ENCODE measurements at places on chromosomes 1 and 21.
A peak's percentile ranks its signal among the peaks of the same experiment; 100 is the strongest.

GRCh38 chr1:26094677-26095383 is 16.8 kb upstream of the PDIK1L start:
- peak; percentile 55 for DNase-seq

DNA sequence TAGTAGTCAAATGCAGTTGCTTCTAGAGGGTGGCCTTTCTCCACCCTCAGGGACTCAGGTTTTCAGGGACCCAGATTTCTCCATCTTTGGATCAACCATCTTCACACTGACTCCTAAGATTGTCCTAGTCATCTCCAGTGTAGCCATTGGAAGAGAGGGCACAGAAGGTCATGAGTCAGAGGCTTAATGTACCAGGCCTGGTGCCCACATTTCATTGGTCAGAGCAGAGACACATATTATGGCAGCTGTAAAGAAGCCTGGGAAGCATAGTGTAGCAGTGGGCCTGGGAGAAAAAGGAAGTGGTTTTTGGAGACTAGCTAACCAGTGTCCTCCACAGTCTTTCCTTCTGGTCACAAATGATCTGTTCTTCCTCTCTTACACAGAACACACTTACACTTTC is 122.5 kb downstream of the GIPC2 start:
- no peak for DNase-seq

DNA sequence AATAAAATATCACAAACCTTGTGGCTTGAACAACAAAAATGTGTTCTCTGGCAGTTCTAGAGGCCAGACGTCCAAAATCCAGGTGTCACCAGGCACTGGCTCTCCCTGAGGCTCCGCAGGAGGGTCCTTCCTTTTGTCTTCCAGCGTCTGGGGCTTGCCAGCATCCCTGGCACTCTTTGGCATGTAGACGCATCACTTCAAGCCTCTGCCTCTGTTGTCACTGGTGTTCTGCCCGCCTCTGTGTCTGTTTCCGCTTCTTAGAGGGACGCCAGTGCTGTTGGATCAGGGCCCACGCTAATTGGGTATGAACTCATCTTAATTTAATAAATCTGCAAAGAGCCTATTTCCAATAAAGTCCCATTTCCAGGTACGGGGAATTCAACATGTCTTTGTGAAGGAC is 273.7 kb upstream of the C1orf174 start:
- DNase-seq: no peak

- no peak for DNase-seq
Measured at GRCh38 chr1:54865238-54866073, 21.5 kb downstream of the DHCR24 start.

DNA sequence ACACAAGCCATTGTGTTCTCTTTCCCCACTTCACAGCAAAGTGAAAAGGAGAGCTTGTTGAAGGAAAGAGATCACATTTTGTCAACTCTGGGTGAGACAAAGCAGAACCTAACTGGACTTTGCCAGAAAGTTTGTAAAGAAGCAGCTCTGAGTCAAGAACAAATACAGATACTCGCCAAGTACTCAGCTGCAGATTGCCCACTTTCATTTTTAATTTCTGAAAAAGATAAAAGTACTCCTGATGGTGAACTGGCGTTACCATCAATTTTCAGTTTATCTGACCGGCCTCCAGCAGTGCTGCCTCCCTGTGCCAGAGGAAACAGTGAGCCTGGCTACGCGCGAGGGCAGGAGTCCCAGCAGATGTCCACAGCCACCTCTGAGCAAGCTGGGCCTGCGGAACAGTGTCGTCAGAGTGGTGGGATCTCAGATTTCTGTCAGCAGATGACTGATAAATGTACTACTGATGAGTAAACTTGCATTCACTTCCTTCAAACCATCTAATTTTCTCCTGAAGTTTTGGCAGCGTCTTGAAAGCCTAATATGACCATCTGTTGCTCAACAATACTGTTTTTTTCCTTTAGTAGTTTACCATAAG is 43.7 kb downstream of the BACH1 start:
- no peak for DNase-seq

DNA sequence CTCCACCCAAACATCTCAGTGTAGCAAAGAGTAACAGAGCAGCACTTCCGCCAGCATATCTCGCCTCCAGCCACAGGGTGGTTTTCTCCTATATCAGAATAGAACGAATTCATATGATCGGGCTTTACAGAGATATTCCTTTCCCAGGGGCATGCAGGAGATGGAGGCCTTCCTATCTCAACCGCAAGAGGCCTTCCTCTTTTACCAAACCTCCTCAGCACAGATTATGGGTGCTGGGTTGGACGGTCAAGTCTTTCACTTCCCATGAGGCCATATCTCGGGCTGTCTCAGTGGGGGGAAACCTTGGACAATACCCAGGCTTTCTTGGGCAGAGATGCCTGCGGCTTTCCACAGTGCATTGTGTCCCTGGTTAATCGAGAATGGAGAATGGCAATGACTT is 65.8 kb downstream of the OVGP1 start:
- DNase-seq: no peak

- DNase-seq: no peak
Measured at GRCh38 chr1:205301205-205301821, 20.2 kb downstream of the NUAK2 start.

DNA sequence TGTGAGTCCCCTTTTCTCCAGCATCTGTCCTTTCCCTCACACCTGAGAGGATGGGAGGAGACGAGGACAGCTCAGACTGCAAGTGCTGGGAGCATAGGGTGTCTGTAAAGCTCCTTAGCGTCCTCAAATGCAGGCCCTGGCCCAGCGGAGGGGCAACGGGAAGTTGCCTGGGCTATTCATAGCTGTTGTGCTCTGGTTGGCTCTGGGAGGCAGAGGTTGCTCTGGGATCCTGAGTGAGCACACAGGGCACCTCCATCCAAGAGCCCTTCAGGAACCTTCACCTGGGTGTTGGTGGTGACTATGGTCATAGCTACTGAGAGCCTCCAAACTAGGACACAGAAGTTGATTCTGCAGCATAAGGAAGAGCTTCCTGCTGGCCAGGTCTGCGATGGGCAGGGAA is 2.6 kb downstream of the PADI1 start:
- no peak for DNase-seq

GRCh38 chr1:232873931-232874330 is 68.7 kb downstream of the MAP10 start:
- no peak for DNase-seq

DNA sequence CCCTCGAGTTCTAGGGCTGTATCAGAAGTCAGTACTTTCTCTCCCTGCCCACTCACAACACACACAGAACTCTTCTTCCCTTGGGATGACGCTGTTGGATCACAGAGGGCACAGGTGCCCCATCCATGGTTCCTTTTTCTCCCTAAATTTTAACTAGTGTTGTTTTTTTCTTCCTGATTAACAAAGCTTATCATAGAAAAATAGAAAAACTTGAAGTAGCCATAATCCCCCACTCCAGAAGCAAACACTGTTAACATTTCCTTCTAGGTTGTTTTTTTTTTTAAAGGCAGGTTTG is 27.5 kb downstream of the NAV1 start:
- no peak for DNase-seq

- DNase-seq: no peak
Measured at GRCh38 chr1:155650231-155650757, 38.3 kb downstream of the YY1AP1 start.

GRCh38 chr1:217462159-217462558 is 168.7 kb downstream of the GPATCH2 start:
- DNase-seq: no peak

- DNase-seq: no peak
Measured at GRCh38 chr1:7380712-7381111, 390.4 kb upstream of the VAMP3 start.

GRCh38 chr1:224744521-224744920 is 128.4 kb downstream of the CNIH3 start:
- no peak for DNase-seq

GRCh38 chr1:217626321-217626720 is 4.6 kb downstream of the GPATCH2 start:
- DNase-seq: no peak

DNA sequence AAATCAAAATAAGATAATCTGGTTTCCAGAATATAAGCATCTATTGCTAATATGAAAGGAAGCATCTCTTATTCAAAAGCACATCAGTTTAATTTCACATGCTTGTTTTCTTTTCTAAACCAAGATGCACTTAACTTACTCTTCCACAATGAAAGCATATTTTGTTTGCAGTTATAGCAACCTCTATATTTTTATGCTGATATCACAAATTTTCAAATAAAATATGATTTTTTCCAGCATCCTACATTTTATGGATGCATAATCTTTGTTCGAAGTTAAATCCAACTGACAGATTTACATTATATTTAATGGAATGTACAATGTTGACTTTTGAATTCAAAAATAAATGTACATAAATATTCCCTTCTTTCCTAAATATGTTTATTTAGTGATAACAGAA is 978.3 kb upstream of the B3GALT2 start:
- no peak for DNase-seq

DNA sequence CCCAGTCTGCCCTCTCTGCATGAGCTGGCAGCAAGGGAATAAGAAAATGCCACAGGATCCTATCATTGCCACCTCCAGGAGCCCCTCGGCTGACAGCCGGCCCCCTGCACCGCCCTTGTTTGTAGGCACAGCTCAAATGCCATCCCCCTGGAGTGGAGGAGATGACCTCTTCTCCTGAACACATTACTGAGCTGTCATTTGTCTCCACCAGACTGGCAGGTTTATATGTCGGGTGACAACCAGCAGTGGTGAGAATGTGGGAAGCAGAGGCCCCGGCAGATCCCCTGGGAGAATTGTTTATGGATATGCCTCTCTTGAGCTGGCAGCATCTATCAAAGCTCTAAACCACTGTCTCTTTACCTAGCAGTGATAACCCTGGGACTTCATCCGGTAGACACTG is 135.4 kb upstream of the FMN2 start:
- DNase-seq: no peak

DNA sequence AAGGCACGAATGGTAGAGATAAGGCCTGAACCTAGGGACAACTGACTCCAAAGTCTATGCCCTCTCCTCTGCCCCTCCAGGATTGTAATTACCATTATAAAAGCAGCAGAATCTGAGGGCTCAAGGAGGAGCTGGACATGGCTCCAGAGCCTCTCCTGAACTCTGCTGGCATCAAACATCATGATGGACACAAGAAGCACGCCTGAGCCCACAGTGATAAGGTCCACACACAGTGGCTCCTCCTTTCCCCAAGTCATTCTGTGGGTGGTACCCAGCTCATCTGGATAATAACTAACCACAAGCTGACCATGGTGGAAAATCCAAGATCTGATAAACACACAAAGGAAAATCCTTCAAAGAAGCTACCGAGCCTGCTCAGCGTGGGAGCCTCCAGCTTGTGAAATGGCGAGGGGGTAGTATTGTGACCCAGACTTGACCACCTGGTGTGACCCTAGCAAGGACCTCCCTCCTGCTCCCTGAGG is 85.2 kb downstream of the HIVEP3 start:
- DNase-seq: no peak

DNA sequence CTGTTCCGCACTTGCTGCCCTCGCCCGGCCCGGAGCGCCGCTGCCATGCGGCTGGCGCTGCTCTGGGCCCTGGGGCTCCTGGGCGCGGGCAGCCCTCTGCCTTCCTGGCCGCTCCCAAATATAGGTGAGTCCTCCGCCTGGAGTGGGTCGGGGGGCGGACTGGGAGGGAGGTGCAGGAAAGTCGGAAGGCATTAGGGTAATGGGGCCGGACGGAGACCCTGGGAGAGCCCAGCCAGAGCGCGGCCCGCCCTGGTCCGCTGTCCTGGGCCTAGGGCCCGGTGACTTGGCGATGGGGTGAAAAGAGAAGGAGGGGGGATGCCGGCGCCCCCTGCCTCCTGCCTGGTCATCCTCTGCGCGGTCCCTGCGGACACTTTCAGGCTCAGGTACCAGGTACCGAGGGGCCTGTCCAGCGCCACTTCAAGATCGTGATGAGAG is 243 bp downstream of the ADAM15 start:
- no peak for DNase-seq

DNA sequence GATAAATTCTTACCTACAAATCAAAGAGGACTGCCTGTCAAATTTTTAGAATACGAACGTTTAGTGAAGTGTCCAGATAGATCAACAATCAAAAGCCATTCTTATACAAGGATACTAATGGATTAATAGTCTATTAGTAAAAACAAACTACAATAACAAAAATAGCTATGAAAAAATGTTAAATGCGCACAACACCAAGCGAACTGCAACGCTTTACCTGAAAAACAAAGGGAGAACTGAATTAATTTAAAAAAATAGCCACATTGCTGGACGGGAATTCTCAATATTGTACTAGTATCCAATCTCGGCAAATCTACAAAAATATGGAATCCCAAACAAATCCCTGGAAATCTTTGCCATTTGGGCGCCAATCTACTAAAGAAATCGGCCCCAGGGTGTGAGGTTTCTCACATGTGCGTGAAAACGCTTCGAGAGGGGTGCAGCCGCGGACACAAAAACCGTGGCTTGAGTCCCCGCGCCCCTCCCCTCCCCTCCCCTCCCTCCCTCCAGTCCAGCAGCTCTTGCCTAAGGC is 55.6 kb downstream of the TRAF5 start:
- DNase-seq: peak; percentile 36

DNA sequence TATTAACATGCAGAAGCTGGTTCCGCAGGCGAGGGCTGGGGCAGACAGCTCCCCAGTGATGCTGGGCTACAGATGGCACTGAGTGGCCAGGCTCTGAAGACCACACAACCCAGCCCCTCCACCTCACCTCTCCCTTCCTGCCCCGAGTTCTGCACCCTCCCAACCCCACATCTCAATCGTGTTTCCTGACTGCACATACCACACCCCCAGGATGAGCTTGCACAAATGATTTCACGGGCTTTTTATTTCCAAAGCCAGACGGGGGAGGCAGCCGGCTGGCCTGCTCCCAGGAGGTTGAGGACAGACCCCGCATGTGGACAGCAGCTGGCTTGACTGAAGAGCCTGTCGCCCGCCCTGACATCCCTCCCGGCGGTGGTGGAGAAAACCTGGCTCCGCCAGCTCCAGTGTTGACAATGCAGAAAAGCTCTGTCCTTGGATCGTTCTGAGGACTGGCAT is 21.4 kb upstream of the ALDH4A1 start:
- peak; percentile 42 for DNase-seq

DNA sequence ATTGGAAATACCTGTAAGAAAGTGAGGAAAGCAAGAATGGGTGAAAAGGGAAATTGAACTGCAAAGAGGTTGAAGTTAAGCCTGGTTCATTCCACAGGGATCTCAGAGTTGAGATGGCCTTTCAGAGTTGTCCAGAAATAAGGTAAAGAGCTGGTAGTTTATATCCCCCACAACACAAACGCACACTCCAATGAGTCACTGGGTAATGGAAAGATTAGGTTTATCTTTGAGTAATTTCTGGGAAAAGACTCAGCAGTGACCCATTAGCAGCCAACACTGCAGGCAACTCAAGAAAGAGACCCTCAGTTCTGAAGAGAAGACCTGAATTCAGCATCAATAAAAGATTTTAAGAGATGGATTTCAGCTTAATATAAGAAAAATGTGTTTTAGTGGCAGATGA is 485.5 kb downstream of the PTPRC start:
- DNase-seq: no peak

DNA sequence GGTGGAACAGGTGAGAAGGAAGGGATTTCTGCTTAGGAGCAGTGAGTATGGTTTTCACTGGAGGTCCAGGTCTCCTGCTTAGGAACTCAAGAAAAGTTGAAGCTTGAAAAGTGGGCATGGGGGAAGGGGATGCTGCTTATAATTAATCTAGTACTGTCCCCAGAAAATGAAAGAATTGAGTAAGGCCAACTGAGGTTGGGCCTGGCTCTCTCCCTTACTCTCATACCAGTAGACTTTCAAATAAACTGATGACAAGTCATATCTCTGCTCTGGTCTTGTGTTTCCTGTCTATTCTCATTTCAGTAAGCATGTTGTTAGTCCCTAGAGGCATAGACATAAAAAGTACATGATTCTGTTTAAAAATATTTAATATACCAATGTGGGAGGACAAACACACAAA is 26.4 kb downstream of the CD48 start:
- DNase-seq: no peak

Measured in NCI-H524 treated with DMSO at 0.1 percent for 48 hours (cell line).